ENCODE measurements at places on chromosomes 13 and 19.
A peak's percentile ranks its signal among the peaks of the same experiment; 100 is the strongest.

GRCh38 chr13:94860981-94861407 is 148.6 kb upstream of the SOX21 start:
- DNase-seq = no peak

DNA sequence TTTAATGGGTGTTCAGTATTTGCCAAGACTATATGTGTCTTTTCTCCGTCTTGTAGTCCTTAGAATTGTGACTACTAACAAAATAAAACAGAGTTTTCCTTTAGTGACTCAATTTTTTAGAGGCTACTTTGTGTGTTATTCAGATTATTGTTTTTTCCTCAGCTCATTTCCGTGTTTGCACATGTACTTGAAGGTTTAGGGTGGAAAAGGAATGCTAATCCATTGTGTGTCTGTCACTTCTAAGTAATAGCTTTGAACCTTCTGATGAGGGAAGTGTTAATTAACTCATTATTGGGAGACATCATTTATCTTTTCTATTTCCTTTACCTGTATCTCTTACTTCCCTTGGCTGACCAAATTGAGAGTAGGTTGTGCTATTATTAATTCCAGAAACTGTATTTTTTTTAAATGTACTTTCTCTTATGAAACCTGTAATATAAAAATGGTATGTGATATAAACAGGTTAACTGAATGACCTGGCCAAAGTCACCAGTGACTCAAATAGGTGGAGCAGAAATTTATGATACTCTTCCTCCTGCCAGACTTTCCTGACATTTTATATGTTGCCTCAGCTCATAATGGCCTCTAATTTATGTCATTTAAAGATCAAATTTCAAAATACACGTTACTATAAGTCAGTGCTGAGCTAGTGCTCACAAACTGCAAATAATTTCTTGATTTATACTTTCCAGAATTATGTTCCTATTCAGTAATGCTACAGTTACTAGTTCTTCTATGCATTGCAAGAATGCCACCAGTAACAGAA is 88.8 kb downstream of the LMO7 start:
- no peak for DNase-seq

DNA sequence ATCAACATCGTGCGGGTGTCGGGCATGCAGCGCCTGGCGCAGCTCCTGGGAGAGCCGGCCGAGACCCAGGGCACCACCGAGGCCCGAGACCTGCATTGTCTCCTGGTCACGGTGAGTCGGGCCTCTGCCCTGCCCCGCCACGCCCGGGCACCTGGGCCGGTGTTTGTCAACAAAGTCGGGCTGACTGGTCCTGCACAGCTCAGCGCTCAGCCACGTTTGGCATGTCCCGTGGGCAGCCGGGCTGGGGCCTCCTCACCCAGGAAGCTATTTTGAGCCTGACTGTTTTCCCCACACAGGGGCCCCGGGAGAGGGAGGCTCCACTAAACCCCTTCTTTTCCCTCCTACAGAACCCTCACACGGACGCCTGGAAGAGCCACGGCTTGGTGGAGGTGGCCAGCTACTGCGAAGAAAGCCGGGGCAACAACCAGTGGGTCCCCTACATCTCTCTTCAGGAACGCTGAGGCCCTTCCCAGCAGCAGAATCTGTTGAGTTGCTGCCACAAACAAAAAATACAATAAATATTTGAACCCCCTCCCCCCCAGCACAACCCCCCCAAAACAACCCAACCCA is 1.3 kb downstream of the GADD45B start:
- no peak for DNase-seq

DNA sequence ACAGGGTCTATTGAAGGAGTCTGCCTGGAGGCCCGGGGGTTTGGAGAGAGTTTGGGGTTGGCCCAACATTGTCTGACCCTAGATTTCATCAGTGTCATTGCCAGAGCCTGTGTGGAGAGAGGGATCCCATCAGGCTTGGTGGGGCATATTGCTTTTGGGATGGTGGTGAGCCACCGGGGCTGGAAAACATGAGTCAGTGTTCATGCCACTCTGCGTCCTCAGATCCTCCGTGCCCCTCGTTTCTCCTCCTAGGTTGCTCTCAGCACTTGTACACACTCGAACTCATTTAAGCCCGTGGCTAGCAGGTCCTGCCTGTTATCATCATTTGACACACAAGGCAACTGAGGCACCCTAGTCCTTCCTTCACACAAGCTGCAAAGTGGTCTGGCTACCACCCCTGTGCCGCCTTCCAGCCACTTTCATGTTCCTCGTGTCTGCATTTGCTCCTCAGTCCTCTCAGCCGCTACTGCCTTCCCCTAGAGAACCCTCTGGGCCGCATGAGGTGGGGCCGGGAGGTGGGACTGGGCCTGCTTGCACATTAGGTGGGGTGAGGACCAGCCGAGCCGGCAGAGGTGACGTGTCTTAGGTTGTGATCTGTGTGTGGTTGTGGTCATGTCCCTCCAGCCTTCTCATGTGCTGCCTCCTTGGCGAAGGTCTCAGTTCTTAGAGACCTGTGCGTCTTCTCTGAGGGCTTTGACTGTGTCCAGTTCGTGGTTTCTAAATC is 3.6 kb downstream of the NACC1 start:
- no peak for DNase-seq

DNA sequence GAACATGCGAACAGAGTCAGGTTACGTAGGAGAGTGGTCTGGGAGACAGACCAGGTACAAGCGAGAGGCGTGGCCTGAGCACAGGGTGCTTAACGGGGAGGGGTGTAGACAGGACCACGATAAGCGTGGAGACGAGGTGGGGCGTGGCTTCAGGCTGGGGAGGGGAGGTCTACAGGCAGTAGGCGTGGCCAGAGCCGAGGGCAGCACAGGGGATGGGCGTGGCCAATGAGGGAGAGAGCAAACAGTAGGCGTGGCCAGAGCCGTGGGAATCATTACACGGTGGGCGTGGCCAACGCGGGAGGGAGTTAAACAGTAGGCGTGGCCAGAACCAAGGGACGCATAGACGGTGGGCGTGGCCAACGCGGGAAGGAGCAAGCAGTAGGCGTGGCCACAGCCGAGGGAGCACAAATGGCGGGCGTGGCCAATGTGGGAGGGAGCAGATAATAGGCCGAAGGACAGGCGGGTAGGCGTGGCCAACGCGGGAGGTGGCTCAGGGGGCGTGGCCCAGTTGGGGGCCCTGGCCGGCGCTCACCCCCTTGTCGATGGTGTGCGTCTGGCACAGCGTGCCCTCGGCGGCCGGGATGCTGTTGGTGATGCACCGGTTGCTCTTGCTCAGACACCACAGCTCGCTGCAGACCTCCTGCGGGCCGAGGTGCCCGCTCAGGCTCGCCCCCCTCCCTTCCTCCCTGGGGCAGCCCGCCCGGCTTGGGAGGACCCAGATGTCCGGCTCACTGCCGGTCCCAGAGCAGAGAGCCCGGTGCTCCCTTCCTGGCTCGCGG is 15.2 kb upstream of the MYO1F start:
- peak; percentile 98 for DNase-seq

DNA sequence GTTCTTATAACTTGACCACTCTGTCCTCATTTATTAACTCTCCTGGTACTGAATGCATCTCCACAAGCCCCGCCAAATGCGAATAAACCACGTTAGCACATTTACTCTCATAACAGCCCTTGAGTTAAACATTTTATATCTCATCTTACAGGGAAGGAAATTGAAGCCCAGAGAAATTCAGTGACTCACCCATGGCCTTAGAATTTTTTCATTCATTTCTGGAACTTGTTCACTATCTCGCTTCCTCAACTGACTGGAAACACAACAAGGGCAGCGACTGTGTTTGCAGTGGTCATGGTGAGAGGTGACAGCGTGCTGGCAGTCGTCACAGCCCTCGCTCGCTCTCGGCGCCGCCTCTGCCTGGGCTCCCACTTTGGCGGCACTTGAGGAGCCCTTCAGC is 39.5 kb downstream of the SERP2 start:
- no peak for DNase-seq

- no peak for DNase-seq
Measured at GRCh38 chr19:14559916-14560775, 11.7 kb downstream of the NDUFB7 start.

DNA sequence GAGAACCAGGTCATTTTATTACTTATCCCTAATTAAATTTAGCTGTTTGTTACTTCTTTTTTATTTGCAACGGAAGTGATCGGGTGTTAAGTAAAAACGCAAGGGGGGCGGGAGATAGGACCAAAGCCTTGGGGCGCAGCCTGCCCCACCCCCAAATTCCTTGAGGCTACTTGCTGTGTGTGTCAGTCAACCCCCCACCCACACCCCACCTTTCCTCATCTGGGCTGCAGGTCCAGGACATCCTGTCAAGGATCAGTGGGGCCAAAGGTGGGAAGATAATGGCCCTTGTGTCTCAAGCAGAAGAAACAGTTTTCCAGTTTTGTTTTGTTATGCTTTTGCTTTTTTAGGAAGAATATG is 1.2 kb upstream of the FOXO1 start:
- DNase-seq = no peak

GRCh38 chr13:40127925-40128324 is 472.5 kb downstream of the COG6 start:
- no peak for DNase-seq

DNA sequence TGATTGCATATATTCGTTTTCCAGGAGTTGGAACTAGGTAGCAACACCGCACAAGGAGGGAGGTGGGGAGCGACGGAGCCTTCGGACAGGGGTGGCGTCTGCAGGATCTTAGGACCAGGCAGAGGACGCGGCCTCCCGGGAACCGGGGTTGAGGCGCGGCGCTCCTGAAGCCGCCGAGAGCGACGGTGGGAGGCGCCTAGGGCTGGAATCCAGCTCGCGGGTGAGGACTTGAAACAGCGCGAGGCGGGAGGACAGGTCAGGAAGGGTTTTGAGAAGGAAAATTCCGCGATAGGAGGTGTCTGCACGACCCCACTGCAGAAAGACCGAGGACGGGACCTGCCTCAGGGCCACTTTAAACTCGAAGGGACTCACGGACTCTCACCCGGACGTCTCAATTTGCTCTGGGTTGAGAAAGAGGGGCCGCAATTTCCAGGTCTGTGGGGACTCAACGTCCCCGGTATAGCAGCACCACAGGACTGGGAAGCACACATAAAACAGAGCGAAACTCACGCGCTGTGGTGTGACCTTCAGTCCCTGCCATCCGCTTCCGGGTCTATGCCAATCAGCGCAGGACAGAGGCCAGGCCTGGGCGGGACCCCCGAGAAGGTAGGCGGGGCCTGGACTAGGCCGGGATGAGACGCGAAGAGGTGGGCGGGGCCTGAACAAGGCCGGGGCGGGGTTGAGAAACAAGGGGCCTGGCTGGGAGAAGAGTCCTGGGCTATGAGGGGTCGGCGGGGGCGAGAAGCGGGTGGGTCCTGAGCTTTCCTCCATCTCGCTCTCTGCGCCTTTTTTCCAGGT is at the start of gene ZNF320:
ZNF320 (minus strand) TSS at position 498 of the 798 bp plus-strand sequence. CDS start 7,380 bp downstream, outside the sequence.
- peak; percentile 98 for DNase-seq

- peak; percentile 75 for DNase-seq
Measured at GRCh38 chr19:531753-532560, at the start of gene CDC34. Gene CDC34 (plus strand): TSS chr19:531760. CDS start chr19:531932, 172 bp downstream.

DNA sequence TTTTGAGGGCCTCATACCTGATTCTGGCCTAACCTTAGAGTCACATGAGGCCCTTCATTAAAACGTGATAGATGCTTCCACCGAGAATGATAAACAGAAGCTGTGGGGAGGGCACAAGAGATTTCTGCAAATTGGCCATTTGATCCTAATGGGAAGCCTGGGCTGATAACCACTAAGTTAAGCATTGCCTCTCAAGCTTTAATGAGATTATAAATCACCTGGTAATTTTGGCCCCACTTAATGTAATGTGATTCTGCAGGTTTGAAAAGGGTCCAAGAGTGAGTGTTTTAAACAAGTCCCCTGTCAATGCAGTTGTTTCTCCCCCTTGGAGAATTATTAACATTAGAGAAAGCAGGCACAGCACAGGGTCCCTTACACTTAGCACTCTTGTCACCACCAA is 42.0 kb downstream of the ZNF486 start:
- DNase-seq = no peak

- DNase-seq = no peak
Measured at GRCh38 chr19:13938301-13939064, at the start of gene PODNL1. Gene PODNL1 (minus strand): TSS chr19:13938417. CDS start chr19:13938181, 236 bp downstream.

- no peak for DNase-seq
Measured at GRCh38 chr13:38494445-38494844, 144.8 kb downstream of the UFM1 start.

GRCh38 chr19:18771328-18772242 is 19.5 kb downstream of the COMP start:
- DNase-seq = no peak

DNA sequence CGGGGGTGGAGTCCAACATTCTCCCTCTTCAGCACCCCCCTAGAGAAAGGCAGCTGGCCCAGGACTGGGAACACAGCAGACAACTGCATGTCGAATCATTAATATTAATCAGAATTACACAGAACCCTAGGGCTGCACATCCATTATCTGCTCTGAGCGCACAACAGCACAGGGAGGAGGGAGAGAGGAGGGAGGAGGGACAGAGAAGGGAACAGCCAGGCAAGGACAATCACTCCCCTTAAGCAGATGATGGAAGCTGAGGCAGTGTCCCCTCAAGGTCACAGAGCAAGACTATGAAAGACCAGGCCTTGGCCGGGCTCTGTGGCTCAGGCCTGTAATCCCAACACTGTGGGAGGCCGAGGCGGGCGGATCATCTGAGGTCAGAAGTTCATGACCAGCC is 25.7 kb downstream of the TLE6 start:
- DNase-seq = no peak

DNA sequence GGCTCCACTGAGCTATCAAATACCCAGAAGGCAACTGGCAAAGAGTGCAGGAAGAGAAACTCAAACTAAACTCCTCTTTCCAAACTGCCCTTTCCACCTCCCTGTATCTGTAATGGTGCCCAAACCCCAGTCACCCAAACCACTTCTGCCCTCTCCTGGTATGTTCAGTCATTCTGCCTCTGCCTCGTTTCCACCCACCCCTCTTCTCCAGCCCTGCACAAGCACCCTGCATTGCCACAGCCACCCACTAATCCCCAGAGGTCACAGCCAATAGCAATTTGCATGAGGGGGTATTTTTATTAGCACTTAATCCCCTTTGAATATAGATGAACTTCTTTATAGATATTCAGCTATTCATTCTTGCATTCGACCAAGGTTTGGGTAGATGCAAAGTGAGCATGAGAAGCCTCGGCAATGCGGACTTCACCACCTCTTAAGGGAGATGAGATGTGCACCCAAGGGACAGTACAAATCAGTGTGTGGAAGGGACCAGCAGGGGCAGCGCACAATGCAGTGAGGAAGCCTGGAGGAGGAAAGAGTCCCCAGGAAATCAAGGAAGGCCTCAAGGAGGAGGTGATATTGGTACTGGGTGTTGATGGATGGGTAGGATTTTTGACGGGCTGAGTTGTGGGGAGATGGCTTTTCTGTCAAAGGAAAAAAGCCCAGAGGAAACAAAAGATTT is 12.4 kb downstream of the TMEM272 start:
- no peak for DNase-seq

DNA sequence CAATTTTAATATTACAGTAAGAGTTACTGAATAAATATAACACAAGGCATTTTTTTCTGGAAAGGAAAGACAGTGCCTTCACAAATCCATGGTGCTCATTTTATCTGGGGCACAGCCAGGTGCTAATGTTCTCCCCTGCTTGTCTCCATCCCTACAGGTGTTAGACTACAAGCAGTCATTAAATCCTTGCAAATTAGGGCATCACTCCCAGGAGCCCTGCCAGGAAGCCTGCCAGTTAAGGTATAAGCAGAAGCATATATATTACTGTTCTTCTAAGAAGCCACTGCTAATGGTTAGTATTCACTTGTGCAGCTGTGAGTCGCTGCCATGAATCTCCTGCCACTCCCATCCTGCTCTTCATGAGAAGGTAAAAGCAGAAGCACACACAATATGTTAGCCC is 149.7 kb downstream of the OXGR1 start:
- DNase-seq = no peak

Measured in coronary artery (tissue), 2 donors.